ENCODE measurements at places on chromosomes 1 and 21.

DNA sequence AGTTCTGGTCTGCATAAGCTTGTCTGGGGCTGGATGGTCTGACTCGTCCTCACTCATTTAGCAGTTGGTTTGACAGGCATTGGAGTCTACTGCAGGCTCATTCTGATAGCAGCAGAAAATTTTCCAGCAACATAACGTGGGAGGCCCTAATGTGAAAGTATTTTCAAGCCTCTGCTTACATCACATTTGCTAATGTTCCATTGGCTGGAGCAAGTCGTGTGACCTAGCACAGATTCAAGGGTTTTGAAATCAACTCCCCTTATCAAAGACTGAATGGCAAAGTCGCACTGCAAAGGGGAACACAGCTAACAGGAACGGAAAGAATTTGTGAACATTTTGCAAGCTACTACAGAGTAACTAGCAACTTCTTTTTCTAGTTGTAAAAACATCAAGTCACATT is 2.3 kb upstream of the USH2A start:
- DNase-seq = no peak

DNA sequence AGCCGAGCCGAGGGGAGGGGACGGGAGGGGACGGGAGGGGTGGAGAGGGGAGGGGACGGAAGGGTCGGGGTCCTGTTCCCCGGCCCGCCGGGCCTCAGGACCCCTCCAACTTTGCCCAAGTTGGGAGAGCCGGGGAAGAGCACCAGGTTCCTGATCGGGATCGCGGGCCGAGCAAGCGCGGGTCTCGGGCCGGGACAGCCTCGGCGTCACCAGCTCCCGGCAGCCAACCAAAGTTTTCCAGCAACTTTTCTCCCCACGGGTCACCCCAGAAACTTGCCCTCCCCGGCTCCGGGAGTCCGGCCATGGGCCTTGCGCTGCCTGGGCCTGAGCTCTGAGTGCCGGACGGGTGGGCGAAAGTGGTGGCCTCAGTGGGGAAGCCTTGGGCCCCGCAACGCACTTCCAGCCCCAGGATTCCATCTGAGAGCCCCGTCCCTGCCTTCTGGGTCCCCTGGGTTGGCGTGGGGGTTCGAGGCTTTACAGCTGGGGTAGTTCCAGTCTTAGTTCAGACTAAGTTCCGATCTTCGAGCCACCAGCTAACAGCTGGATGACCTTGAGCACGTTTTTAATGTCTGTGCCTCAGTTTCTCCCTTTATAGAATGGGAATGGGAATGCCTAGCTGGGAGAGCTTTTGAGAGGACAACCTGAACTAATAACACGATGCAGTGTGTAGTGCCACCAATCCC is 458 bp downstream of the ZC3H12A start:
- peak; percentile 53 for DNase-seq

- DNase-seq = peak; percentile 47
Observed at GRCh38 chr1:236762410-236762809, 32.7 kb upstream of the MTR start.

GRCh38 chr21:26379561-26379960 is 193.5 kb downstream of the CYYR1 start:
- DNase-seq = peak; percentile 2

GRCh38 chr1:147619741-147620140 is 50.6 kb downstream of the ACP6 start:
- DNase-seq = no peak

DNA sequence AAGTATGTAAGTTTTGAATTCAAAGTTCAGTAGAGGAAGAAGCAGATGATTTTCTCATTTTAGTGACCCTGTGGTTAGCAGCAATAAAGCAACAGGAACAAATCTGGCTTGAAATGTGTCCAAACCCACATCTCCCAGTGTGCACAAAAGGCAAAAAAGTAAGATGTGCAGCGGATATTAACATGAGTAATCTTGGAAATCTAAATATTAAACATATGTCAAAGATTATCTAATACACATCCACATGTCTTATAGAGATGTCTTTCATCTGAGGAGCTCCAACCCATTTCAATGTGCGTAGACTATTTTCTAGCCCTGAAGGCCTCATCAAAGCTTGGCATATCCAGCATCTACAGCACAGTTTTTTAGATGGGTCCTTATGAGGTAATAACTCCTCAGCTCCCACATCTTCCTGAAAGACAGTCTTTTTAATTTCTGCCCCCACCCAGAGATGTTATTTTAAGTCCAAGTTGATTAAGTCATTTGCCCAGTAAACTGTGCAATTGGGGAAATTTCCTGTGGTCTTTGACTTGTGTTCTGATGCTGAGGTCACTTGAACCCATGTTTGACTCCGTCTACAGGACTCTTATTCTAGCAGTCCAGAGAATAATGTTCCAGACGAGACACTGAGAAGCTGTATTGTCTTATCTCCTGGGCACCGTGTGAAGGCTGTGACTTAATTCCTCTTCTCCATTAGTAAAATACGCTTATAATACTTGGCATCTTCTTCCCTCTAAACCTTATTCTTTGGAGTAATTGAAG is 73.7 kb downstream of the LMO4 start:
- peak; percentile 62 for DNase-seq

DNA sequence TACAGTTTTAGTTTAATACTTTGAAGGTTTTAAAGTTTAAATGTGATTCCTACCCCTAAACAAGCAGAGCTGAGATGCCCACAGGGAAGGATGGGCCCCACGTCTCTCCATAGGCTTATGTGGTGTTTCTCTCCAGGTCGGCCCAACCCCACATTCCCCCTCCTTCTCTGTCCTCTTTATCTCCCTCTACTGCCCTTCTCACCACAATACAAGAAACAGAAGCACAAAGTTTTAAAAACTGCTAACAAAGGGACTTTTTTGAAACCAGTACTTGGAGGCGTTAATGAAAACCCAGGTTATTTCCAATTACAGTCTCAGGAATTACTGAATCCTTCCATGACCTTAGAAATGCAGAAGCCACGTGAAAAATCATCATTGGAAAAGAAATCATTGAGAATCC is 324.0 kb downstream of the NTNG1 start:
- no peak for DNase-seq

Data from suppressor macrophage treated with lipopolysaccharide for 4 hours (primary cell).